Endodermal cell (in vitro differentiated cells): ENCODE measurements at places on chromosomes 5 and 9. TPM values are rescaled to one million over a fixed set of nuclear protein-coding genes. Genes with fewer than 3 reads are reported as not detected.
A peak's percentile ranks its signal among the peaks of the same experiment; 100 is the strongest.

GRCh38 chr5:158841481-158842276, 258.0 kb downstream of the EBF1 start:
- no peak overlapping the region for H3K4me3 ChIP-seq
- no peak for DNase-seq

GRCh38 chr9:136596630-136597031, 50.8 kb upstream of the NOTCH1 start:
- H3K4me3 ChIP-seq: no peak overlapping the region
- H3K27ac ChIP-seq: peak overlapping the region; percentile 92
- no peaks in the 10 kb centered on the region for H3K36me3 ChIP-seq
- no peaks in the 10 kb centered on the region for H3K27me3 ChIP-seq

- DNase-seq: no peak
- peaks cover 10% of the 10 kb centered on the region for H3K36me3 ChIP-seq
- no peaks in the 10 kb centered on the region for H3K27me3 ChIP-seq
- H3K27ac ChIP-seq: no peak overlapping the region
Observed at GRCh38 chr9:93267681-93268505, 84.0 kb downstream of the WNK2 start.

GRCh38 chr9:127768698-127769097, 9.8 kb downstream of the SH2D3C start:
- no peak overlapping the region for H3K4me3 ChIP-seq
- DNase-seq: no peak
- peaks cover 3% of the 10 kb centered on the region for H3K4me1 ChIP-seq
- H3K27me3 ChIP-seq: no peaks in the 10 kb centered on the region

DNA sequence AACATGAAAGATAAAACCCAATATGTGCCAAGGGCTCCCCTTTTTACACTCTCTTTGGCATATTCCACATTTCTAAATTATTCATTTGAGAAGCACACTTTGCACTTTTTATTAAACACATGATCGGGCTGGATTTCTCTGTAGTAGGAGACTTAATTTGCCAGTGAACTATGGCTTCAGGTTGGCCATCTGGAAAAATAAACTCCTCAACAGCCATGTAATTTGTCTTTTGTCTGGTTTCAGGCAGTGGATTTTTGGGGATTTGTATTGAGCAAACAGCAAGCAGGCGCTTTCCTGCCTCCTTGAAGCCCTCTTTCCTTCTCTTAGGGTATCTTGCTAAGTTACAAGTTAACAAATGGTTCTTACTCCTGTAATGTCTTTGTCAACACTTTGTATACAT, 73.0 kb upstream of the DMRTA1 start:
- H3K36me3 ChIP-seq: no peaks in the 10 kb centered on the region
- peak overlapping the region; percentile 19 for H3K4me3 ChIP-seq
- peaks cover 13% of the 10 kb centered on the region for H3K4me1 ChIP-seq
- no peak for DNase-seq

GRCh38 chr5:79346420-79346824, 110.5 kb downstream of the JMY start:
- no peaks in the 10 kb centered on the region for H3K36me3 ChIP-seq
- no peak for DNase-seq
- no peaks in the 10 kb centered on the region for H3K27me3 ChIP-seq
- no peak overlapping the region for H3K4me3 ChIP-seq
- no peak overlapping the region for H3K27ac ChIP-seq
- H3K4me1 ChIP-seq: no peaks in the 10 kb centered on the region

GRCh38 chr9:71479621-71480020, 288.7 kb downstream of the CEMIP2 start:
- H3K27ac ChIP-seq: no peak overlapping the region
- H3K27me3 ChIP-seq: no peaks in the 10 kb centered on the region
- no peak overlapping the region for H3K4me3 ChIP-seq
- DNase-seq: no peak
- H3K36me3 ChIP-seq: no peaks in the 10 kb centered on the region

DNA sequence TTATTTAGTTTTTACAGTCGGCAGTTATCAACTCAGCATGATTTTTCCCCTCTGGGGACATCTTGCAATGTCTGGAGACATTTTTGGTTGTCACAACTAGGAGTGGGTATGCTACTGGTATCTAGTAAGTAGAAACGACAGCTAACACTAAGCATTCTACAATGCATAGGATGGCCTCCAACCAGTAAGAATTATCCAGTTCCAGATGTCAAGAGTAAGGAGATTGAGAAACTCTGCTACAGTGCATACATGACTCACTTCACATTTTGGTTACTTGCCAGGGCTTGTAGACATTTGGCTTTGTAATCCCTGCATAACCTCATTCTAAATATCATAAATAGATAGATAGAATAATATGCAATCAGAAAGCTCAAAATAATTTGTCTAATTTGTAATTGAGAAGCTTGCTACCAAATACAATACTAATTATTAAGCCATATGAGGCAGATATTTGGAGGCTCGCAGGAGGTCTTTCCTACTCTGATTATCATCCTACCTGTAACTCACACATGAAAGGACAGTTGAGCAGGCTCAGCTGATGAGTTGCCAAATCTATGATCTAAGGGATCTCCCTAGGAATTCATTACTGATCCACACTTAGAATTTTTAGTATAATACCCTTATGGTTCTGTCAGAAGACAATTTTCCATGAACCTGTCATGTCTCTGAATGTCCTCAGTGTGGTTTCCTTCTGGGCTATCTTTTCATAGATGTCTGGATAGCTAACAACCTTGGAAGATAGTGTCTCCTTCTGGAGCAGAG, 346.9 kb upstream of the TLE4 start:
- DNase-seq: no peak
- H3K4me3 ChIP-seq: no peak overlapping the region
- H3K4me1 ChIP-seq: peaks cover 7% of the 10 kb centered on the region
- no peaks in the 10 kb centered on the region for H3K27me3 ChIP-seq
- no peak overlapping the region for H3K27ac ChIP-seq

- peaks cover 4% of the 10 kb centered on the region for H3K4me1 ChIP-seq
- peak overlapping the region; percentile 78 for H3K4me3 ChIP-seq
- H3K27ac ChIP-seq: no peak overlapping the region
- no peaks in the 10 kb centered on the region for H3K36me3 ChIP-seq
Observed at GRCh38 chr5:37840053-37841034, 503 bp upstream of the GDNF start.

DNA sequence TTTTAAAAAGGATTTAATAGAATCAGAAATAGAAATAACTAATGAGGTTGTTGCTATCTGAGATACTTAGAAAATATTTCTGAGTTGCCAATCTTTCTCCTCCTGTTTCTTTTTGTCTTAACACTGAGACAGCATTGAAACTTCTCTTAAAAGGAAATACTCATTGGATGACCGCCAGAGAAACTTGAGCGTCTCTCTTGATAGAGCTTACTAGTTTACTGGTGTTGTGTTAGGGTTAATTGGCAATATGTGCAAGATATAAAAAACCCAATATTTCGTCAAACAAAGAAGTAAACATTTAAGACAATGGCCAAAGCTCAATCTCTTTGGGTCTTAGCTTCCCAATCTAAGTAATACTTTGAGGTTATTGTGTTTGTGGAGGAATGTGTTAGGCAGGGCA, 176.4 kb upstream of the CHD1 start:
- peaks cover 30% of the 10 kb centered on the region for H3K4me1 ChIP-seq
- H3K36me3 ChIP-seq: no peaks in the 10 kb centered on the region
- peak overlapping the region; percentile 3 for H3K4me3 ChIP-seq
- no peak overlapping the region for H3K27ac ChIP-seq
- no peak for DNase-seq

- H3K4me1 ChIP-seq: no peaks in the 10 kb centered on the region
- DNase-seq: no peak
- no peak overlapping the region for H3K4me3 ChIP-seq
- H3K27me3 ChIP-seq: no peaks in the 10 kb centered on the region
- H3K36me3 ChIP-seq: peaks cover 97% of the 10 kb centered on the region
Observed at GRCh38 chr9:131491001-131491710, 11.6 kb upstream of the POMT1 start.

DNA sequence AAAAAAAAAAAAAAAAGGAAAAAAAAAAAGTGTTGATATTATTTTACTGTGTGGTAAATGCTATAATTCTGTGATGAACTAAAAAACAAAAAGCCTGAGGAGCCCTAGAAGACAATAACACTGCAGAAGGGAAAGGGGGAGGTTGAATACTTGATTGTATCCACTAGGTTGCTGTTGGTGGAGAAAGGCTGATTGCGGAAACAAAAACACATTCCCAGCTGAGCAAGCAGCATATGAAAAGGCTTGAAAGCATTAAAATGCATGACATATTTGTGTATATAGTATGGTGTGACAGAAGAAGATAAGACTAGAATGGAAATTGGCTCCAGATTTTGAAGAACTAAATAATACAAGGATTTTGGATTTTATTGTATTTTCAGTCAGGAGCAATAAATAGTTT, 8.9 kb downstream of the RABGAP1 start:
- no peak overlapping the region for H3K27ac ChIP-seq
- DNase-seq: no peak
- H3K36me3 ChIP-seq: no peaks in the 10 kb centered on the region
- no peak overlapping the region for H3K4me3 ChIP-seq
- H3K4me1 ChIP-seq: no peaks in the 10 kb centered on the region

GRCh38 chr9:115267790-115268189, 149.8 kb upstream of the TNC start:
- H3K4me1 ChIP-seq: no peaks in the 10 kb centered on the region
- no peaks in the 10 kb centered on the region for H3K27me3 ChIP-seq
- no peak overlapping the region for H3K27ac ChIP-seq
- H3K36me3 ChIP-seq: no peaks in the 10 kb centered on the region
- no peak for DNase-seq

- no peak overlapping the region for H3K4me3 ChIP-seq
- H3K27me3 ChIP-seq: no peaks in the 10 kb centered on the region
- no peaks in the 10 kb centered on the region for H3K4me1 ChIP-seq
Observed at GRCh38 chr9:72278959-72279358, 86.0 kb downstream of the ZFAND5 start.

- H3K36me3 ChIP-seq: no peaks in the 10 kb centered on the region
- DNase-seq: no peak
- H3K27ac ChIP-seq: no peak overlapping the region
- H3K27me3 ChIP-seq: no peaks in the 10 kb centered on the region
- H3K4me1 ChIP-seq: no peaks in the 10 kb centered on the region
- no peak overlapping the region for H3K4me3 ChIP-seq
Observed at GRCh38 chr9:114745108-114745848, 60.6 kb downstream of the TNFSF15 start.

GRCh38 chr5:113205807-113206206, 229.0 kb downstream of the TSSK1B start:
- peak; percentile 57 for DNase-seq
- H3K27ac ChIP-seq: no peak overlapping the region
- H3K36me3 ChIP-seq: peaks cover 9% of the 10 kb centered on the region
- H3K4me1 ChIP-seq: peaks cover 28% of the 10 kb centered on the region
- no peaks in the 10 kb centered on the region for H3K27me3 ChIP-seq

- no peaks in the 10 kb centered on the region for H3K27me3 ChIP-seq
- no peak overlapping the region for H3K27ac ChIP-seq
- H3K36me3 ChIP-seq: no peaks in the 10 kb centered on the region
- no peak for DNase-seq
- no peaks in the 10 kb centered on the region for H3K4me1 ChIP-seq
Observed at GRCh38 chr9:110343551-110343950, 5.9 kb upstream of the TXNDC8 start.

GRCh38 chr5:15533129-15533893, 33.3 kb downstream of the FBXL7 start:
- no peaks in the 10 kb centered on the region for H3K4me1 ChIP-seq
- no peak overlapping the region for H3K4me3 ChIP-seq
- H3K27ac ChIP-seq: no peak overlapping the region

DNA sequence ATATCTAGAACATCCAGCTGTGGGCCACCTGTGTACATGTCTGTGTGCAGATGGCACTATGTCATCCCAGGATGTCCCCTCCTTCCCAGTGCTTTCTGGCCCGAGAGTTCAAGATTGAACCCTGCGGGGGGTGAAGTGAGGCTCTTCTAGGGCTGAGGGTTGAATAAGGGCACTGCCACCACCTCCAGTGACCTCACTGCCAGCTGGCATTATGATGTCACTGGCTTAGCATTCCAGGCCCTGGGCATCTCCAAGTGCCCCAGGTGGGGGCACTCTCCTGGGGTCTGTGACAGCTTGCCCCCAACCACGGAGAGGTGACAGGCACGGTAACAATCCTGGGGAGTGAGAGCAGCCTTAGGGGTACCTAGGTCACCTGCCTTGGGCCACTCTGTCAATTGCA, 27.1 kb downstream of the CXXC5 start:
- H3K4me3 ChIP-seq: no peak overlapping the region
- H3K27me3 ChIP-seq: no peaks in the 10 kb centered on the region
- H3K27ac ChIP-seq: peak overlapping the region; percentile 61
- no peak for DNase-seq

DNA sequence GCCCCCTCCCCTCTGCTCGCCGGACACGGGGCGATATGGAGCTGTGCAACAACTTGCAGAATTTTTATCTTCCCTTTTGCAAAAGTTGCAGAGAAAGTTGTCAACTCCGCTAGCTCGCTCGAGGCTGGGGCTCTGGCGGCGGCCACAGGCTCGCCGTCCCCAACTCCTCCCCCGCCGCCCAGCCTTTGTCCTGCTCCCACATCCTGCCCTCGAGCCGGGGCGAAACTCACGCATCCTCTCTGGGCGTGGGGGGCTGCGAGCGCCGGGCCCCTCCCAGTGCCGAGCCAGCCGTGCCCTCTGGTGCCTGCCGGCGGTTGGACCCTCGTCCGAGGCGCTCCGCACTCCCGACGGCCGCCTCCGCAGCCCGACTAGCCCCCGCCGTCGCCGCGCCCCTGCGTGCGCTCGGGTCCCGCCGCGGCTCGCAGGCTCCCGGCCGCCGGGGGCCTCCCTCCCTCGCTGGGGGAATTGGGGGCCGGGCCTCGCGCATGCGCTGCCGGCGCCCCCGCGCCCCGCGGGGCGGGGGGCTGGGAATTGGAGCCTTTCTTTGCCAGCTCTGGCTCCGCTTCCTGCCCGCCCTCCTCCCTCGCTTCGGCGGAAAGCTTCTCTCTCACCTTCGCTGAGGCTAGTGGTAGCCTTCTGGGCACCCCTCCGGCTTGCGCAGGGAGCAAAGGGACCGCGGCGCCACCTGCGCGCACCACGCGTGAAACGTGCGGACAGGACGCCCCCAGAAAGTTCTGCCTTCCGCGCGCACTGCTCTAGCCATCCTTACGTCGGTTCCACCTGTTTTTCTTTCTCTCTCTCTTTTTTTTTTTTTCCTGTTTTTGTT, at the start of gene CCNJL:
Gene CCNJL (minus strand): TSS at position 431 of the 826 bp plus-strand sequence. CDS start 641 bp downstream, outside the sequence.
- no peaks in the 10 kb centered on the region for H3K27me3 ChIP-seq
- peak; percentile 93 for DNase-seq
- peak within 1 kb of the TSS; percentile 84 for H3K27ac ChIP-seq
- H3K4me1 ChIP-seq: peaks cover 3% of the 10 kb centered on the region

The TMEM174 gene
- total RNA-seq: not detected in 3 replicates

The TEX48 gene
- not detected in 3 replicates for total RNA-seq

The RAPGEF6 gene
- 15.6 and 19.2 TPM in 2 replicates for total RNA-seq

The SV2C gene
- not detected in 3 replicates for total RNA-seq

The GABRA1 gene
- 1.6 TPM in 1 of 3 replicates, not detected in the others for total RNA-seq

The CMBL gene
- total RNA-seq: 10.4 and 11.3 TPM in 2 replicates

The COL5A1 gene
- 57.3 and 76.6 TPM in 2 replicates for total RNA-seq

The ZNF483 gene
- 21.0 and 21.4 TPM in 2 replicates for total RNA-seq

The PRRX2 gene
- 1.0 to 2.2 TPM (median 1.9 TPM) in 3 replicates for total RNA-seq

The WNT8A gene
- total RNA-seq: 0.49 to 0.88 TPM (median 0.68 TPM) in 3 replicates

The NR6A1 gene
- 187 to 214 TPM (median 206 TPM) in 3 replicates for total RNA-seq

The RETREG1 gene
- total RNA-seq: 4.0 and 4.3 TPM in 2 replicates

The SETX gene
- 49.1 and 53.3 TPM in 2 replicates for total RNA-seq

The FOXD4 gene
- total RNA-seq: 0.26 and 0.47 TPM in 2 replicates

The ACSL6 gene
- 0.04 TPM in 1 of 3 replicates, not detected in the others for total RNA-seq

The S1PR3 gene
- 53.6 to 99.1 TPM (median 55.4 TPM) in 3 replicates for total RNA-seq

The LCN15 gene
- total RNA-seq: 0.47 and 0.51 TPM in 2 replicates
